Activated naive CD8-positive, alpha-beta T cell treated with anti-CD3 and anti-CD28 coated beads, Interleukin-2, amount 50 U/mL, for 16 hours (primary cell): ENCODE measurements at places on chromosomes 7 and 10.
A peak's percentile ranks its signal among the peaks of the same experiment; 100 is the strongest.

DNA sequence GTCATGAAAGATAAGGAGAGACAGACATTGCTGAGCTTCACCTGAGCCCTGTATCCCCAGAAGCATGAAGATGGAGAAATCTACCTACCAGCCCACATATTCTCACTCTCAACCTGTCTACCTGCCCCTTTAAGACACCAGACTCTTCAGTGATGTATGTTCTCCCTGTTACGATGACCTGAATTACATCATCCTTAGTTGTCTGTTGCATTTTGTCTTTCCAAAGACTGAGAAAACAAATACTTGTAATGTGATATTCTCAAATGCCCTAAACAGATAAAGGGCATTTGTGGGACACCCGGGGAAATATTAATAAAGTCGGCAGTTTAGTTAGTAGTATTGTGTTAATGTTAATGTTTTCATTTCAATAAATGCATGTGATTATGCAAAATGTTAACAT, 305.8 kb upstream of the IGFBP3 start:
- DNase-seq = no peak

- DNase-seq = no peak
These were observed 16.3 kb downstream of the OR2AE1 start for GRCh38 chr7:99860281-99861127.

- DNase-seq = peak; percentile 3
These were observed 15.1 kb downstream of the LSMEM1 start for GRCh38 chr7:112495810-112496462.

- DNase-seq = no peak
These were observed 37.8 kb downstream of the DNAJB12 start for GRCh38 chr10:72316748-72317435.

- DNase-seq = no peak
These were observed 52.1 kb downstream of the WIPF3 start for GRCh38 chr7:29858191-29858951.

DNA sequence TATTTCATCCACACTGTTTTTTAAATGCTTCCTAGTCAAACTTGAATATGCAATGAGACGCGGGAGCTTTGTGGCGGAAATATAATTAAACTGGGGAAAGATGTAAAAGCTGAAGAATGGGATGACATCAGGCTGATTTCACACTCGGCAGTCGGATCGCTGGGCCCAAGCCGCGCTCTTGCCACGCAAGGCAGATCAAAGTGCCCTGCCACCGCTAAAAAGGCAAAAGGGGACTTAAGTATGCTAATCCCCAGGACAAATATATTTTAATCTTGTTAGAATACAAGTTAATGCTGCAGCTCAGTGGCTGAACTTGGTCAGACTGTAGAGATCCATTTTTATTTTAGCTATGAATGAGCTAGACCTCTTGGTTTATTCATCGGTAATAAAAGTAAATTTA, 13.8 kb downstream of the EN2 start:
- no peak for DNase-seq

- DNase-seq = no peak
These were observed 241.7 kb upstream of the NEBL start for GRCh38 chr10:21138769-21139340.

GRCh38 chr10:71239946-71240795, 27.8 kb downstream of the UNC5B start:
- no peak for DNase-seq
